ENCODE measurements at places on chromosomes 6 and 20.

GRCh38 chr20:18705910-18706309, 107.7 kb upstream of the SCP2D1 start:
- no peak for DNase-seq

DNA sequence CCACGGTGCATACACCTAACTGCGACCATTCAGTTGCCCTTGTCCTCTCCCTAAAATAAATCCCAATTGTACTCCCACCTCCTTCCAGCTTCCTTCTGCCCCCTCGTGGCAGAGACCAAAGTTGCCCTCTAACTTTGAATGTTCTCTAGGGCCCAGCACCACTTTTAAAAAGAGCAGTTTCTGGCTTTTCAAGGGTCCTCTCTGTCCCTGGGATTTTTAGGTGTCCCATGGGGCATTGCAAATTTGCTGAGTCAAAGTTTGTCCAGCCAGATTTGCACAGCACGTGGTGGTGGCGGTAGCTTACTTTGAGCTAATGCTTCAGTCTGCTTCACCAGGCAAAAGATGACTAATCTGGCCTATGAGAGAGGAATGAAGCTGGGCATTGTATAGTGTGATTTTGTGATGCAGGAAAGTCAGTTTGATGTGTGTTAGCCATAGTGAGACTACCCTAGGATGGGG, 100.2 kb downstream of the PERP start:
- DNase-seq: no peak

DNA sequence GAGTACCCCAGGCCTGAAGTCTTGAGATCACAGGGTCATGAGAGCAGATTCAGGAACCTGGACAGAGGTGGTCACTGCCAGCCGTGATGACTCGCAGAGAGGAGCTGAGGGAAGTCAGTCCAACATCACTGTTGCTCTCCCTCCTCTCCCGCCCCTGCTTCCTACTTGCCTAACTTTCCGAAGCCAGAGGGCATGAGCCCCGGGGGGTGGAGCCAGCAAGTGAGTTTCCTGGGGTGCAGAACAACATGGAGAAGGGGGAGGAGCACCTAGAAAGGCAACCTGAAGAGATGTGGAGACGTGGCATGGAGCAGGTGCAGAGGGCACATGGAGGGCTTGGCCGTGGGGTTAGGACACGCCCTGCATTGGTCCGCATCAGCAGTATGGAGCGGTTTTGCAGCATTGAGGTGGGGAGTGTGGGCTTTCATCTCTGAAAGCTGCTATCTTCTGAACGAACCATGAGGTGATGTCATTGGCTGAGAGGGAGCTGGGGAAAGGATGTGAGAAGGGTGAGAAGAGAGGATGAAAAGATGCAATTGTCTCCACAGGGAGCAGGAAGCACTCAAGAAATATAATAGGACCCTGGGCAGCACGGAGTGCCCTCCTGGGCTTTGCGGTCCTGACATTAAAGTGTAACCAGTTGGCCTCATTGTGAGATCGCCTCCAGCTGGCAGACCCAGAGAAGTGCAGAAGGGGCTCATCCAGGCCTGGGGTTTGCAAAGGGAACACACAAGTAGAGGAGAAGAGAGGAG, 25.0 kb downstream of the GDAP1L1 start:
- DNase-seq: no peak

- no peak for DNase-seq
These were observed 142.5 kb downstream of the CD164 start for GRCh38 chr6:109239651-109240321.

- DNase-seq: no peak
These were observed 147.7 kb downstream of the GMPR start for GRCh38 chr6:16386057-16386456.

- no peak for DNase-seq
These were observed 9.7 kb upstream of the SLCO4A1 start for GRCh38 chr20:62632575-62633090.

DNA sequence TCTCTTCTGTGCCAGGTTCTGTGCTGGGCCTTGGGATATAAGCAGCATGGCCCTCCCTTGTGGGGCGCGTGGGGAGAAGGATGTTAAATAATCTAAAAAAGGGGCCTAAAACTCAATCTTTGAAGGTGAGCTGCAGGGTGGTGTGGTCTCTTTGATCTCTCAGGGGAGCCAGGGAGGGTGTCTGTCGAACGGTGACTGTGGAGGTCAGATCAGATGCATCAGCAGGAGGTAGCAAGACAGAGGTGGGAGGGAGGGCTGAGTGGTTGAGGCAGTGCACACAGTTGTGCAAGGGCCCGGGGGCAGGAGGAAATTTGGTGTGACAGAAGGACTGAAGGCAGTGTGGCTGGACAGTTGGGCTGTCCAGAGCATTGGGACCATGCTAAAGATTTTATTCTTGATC, 287.3 kb downstream of the BMP7 start:
- no peak for DNase-seq

GRCh38 chr6:157133856-157134255, 189.5 kb downstream of the TMEM242 start:
- DNase-seq: no peak

- no peak for DNase-seq
These were observed 12.8 kb upstream of the SLC4A11 start for GRCh38 chr20:3251806-3252205.

DNA sequence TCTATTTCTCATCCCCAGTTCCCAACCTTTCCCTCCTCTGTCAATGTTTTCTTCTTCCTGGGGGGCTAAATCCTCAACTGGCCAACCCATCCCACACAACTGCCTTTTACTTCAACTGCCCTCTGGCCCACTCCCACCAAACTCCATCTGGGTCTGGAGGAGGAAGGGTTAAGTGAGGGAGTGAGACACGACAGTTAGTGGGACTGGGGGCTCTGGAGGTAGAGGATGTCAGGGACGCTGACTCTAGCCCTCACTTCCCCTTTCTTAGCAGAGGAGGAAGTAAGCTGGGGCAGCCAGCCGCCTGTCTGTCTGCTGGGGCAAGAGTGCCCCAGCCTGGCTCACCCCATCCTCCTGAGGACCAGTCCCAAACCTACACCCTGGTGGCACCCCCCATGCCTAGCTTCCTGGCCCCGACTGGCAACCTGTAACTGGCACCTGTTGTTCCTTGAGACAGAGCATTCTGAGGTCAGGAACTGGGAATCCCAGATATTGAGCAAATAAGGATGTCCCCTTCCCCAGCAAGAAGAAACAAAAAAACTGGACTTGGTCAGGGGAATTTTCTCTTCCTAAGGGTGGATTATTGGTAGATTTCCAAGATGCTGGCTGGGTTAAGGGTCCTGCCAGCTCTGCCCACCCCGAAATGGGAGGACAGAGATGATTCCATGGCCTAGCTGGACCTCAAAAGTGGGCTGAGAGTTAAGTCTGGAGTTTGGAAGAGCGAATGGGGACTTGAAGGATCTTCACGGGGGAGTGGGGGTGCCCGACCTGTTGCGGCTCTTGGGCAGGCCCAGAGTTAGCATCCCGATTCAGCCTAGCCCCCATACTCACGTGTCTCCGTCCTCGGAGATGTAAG, 971 bp downstream of the NFKBIE start:
- no peak for DNase-seq

DNA sequence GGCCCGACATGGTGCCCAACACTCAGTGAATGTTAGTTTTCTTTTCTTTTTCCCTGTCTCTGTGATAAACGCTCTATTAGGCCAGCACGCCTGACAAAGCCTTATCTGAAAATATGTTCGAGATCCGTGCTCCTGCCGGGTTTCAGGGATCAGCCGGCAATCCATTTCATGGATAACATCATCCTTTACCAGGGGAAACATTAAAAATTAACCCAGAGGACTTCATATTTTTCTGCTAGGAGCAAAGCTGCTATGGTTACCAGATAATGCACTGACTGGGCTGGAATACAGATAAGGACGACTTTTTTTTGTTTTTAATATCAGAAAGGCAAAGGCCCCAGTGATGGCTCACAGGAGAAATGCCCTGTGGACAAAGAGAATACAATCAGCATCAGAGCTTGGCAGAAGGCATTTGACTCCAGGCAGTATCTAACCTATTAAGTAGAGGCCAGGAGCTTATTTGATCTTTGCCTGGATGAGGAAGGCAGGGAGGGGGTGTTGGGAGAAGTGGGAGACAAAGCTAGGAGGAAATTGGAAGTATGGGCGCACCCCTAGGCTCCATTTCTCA, 482.0 kb upstream of the CHD6 start:
- no peak for DNase-seq

GRCh38 chr6:167404385-167405049, 79.6 kb downstream of the TTLL2 start:
- no peak for DNase-seq

DNA sequence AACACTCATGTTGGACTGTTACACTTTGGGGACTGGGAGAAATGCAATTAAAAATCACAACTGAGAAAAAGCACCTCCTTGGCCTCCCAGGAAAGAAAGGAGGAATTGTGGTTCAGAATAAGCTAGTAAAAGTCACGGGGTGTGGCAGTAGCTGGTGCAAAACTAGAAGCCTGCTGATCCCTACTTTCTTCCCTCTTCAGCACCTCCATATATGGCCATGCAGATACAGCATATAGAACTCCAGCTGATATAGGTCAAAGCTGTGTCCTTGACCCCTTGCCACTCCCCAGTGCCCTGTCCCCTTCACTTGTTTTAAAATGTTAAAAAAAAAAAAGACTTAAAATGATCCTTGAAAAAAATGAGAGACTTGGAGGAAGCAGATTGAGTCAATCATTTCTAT, 5.5 kb upstream of the FLRT3 start:
- no peak for DNase-seq

DNA sequence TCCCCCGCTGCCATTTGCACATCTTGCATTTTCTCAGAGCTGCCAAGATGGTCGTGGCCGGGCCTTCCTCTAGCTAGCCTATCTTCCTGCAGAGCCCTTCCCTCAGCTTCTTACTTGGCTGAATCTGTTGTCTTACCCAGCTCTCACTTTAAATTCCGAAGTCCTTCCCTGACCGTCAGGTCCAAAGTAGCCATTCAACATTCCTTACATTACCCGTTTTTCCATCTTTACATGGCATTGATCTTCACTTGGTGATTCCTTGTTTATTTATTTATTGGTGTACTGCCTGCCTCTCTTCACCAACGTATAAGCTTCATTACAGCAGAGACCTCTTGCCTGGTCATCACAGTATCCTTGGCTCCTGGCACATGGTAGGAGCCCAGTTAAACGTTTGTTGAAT, 137.4 kb upstream of the ESR1 start:
- no peak for DNase-seq

GRCh38 chr6:82410151-82410648, 46.6 kb downstream of the TPBG start:
- DNase-seq: no peak

DNA sequence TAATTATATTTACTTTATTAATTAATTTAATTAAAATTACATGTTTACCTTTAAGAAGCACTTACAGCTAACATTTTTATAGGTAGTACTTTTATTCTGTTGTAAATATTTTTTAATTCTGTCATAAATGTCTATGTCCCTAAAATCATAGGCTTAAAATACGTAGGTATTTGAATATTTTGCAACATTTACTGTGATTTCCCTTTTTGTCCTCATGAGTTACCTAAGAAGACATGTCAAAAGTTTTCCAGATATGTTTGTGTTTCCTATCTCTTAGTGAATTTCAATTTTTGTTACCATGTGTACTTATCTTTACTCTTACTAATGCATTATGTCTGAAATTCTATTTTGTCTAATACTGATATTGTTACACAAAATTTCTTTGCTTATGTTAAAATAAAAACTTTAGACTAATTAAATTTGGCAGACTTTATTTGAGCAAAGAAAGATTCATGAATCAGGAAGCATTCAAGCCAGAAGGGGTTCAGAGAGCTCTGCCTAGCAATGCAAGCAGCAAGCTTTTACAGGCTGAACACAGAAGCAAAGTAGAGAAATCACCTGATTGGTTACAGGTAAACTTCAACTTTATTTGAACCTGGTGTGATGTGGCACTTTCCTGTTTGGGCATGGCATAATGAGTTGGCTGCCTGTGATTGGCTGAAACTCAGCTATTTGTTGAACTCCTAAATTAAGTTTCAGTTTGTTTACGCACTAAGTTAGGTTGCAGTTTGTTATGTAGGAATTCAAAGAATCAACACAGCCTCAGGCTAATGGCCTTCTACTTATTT, 123.2 kb upstream of the TMEM170B start:
- DNase-seq: no peak

GRCh38 chr6:134373282-134373922, 55.5 kb upstream of the SGK1 start:
- DNase-seq: no peak

DNA sequence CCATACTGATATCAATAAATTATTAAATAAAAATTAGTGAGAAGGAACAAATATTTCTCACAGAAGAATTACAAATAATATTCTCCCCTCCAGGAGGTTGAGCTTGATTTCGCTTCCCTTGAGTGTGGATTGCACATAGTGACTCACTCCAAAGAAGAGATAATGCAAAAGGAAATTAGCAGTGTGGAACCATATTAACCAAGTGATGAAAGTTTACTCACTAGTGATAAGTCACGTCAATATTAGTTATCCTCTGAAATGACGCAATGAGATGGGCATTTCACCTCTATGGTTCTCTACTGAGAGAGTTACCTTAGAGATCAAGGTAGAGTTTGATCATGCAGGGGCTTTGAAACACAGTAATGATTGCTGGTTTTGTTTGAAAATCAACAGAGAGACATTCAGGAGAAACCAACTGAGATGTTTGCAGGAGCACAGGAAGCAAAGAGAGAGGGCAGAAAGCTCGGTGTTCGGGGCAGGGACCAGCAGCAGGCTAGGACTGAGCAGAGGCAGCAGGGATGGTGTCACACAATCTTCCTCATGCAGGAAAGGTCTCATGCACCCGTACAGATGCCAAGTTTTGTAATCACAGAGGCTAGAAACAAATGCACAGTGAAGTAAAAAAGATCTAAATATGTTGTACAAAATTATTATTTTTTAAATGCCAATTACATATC, 634.5 kb downstream of the QKI start:
- DNase-seq: no peak

- no peak for DNase-seq
These were observed 104.8 kb downstream of the FLRT3 start for GRCh38 chr20:14232650-14233049.

DNA sequence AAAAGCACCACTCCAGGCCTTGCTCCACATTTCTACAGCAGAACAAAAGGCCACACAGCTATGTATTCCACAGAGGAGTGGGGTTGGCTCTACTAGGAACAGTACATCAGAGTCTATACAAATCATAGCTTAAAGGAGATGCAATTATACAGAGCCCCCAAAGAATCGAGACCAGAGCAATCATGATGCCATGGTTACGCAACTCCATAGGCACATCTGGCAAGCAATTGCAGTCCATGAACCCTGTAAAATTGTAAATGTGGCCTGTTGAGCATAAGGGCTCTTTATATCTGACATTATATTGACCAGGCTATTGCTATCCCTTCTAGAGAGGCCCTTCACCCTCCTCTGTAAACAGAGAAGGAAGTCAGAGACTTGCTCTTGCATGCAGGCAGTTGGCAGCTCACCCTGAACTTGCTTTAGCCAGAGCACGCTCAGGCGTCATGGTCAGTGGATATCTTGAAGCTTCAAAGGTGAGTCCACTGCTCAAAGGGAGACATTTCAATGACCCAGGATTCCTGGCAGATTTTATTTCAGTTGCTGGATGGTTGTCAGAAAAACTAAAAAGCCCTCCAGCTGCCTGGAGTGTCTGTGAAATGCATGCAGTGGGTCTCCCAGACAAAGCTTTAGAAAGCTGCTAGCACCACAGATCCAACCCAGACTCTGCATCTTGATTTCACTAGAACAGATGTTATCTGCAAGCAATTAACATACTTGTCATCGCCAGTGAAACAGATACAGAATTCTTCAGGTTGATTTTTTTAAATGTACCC, 357.2 kb downstream of the CENPW start:
- no peak for DNase-seq
